ENCODE measurements at places on chromosomes 11 and 22.

GRCh38 chr11:47980907-47981621 lies 705 bp downstream of the PTPRJ start:
- no peak for DNase-seq

- DNase-seq = no peak
Measured at GRCh38 chr22:18933914-18934313, 2.2 kb downstream of the PRODH start.

DNA sequence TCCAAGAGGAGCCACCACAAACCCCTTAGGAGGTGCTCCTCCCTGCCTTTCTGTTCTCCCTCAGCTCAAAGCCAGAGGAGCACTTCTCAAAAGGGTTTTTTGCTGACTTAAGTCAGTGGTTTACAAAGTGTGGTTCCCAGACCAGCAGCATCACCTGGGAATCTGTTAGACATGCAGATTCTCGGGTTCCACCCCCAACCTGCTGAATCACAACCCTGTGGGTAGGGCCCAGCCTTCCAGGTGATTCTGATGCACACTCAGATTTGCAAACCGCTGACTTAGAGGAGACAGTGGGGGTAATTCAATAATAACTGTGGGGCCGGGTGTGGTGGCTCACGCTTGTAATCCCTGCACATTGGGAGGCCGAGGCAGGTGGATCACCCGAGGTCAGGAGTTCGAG lies 22.8 kb downstream of the CREB3L1 start:
- no peak for DNase-seq

DNA sequence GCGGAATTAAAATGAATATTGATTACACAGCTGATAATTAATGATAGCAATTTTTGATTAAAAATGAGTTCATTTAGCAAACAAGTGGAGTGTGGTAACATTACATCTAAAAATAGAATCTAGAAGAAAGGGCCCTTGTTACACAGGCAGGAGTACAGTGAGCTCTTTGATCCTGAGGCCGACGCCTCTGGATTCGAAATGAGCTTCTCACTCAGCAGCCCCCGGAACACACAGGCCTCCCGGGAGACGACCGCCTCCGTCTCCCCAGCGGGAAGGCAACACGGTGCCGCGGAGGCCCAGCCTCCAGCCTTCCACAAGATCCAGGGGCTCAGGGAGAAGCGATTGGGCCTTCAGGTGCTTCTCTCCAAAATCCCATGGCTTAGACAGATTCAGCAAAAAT lies 379.1 kb downstream of the BRD1 start:
- DNase-seq = no peak
